ENCODE measurements at places on chromosomes 2 and 18.

DNA sequence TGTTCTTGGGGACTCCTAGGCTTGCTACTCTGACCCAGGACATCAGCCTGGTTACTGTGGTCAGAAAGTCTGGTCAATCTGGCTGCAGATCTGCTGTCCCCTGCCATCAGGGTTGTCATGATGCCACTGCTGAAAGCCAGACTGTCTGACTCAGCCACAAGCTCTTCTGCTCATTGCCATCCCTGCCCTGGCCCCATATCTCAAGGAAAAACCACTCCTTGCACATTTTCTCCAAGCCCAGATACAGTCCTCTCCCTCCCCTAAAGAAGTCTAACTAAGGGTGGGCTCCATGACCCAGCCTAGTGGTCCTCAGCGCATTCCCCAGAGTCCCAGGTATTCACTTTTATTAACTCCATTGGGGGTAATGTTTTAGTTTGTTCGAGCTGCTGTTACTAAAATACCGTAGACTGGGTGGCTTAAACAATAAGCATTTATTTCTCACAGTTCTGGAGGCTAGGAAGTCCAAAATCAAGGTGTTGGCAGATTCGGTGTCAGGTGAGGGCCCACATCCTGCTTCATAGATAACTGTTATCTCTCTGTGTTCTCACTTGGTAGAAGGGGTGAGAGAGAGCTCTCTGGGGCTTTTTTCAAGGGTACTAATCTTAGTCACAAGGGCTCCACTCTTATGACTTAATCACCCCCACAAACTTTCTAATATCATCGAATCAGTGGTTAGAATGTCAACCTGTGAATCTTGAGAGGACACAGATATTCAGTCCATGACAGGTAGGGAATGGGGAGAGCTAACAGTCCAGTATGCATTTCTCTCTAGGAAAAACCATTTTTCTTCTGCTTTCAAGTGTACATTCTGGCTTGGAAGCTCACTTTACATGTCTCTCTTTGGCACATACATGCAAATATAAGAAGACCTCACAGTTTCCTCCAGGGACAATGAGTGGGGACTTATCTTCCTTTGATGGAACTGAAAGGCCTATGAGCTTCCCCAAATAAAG is 94.8 kb upstream of the CXCR4 start:
- peak; percentile 50 for DNase-seq

DNA sequence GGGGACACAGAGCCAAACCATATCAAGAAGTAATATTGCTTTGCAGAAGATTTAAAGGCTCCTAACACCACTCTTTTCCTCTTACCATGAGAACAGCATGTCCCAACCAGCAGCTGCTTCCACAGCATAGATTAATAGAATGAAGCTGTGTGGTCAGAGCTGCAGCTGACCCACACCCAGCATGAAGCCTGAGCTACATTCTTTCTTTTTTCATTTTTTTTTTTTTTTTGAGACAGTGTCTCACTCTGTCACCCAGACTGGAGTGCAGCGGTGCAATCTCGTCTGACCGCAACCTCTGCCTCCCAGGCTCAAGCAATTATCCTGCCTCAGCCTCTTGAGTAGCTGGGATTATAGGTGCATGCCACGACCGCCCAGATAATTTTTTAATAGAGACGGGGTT is 289.8 kb downstream of the RAD51AP2 start:
- DNase-seq, result no peak

- no peak for DNase-seq
Measured at GRCh38 chr2:227503433-227504406, 31.8 kb downstream of the AGFG1 start.

DNA sequence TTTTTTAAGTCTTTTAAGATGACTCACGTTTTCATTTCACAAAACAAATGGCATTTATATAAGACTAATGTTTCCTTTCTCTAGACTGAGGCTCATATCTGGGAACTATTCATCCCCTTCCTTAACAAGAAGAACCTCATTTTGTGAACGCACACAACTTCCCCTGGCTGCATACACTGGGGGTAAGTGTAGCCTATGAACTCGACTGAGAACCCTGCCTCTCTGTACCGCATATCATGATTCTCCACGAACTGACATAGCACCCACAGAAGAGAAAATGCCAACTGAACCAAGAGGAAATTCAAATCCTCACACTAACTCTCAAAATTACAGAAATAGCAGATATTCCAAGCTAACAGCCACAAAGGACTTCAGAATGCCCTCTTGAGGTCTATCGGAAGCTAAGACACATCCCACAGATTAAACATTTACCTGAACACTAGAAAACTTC is 236.7 kb downstream of the TCF4 start:
- no peak for DNase-seq

GRCh38 chr2:233979748-233980147 is 62.6 kb downstream of the TRPM8 start:
- no peak for DNase-seq

GRCh38 chr2:10063566-10063965 is 16.6 kb downstream of the CYS1 start:
- no peak for DNase-seq

- DNase-seq, result no peak
Measured at GRCh38 chr2:119377993-119378345, 11.2 kb downstream of the DBI start.

DNA sequence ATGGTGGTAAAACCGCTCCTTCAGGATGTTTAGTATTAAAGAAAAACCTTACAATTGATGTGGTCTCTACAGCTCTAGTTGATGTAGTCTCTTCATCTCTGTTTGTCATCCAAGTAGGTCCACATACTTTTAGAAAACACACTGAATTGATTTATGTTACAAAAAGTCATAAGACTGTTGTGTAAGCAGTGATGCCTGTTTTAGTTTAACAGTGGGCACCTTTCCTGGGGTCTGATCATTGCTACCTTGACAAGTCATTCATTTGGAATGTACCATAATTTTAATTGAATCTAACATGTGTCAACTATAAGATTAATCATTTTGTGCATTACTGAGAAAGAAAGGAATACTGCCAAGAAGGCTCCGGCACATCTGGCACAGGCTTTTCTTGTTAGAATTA is 34.3 kb downstream of the GIGYF2 start:
- DNase-seq, result no peak

Data from effector memory CD8-positive, alpha-beta T cell (primary cell).